Stimulated activated CD4-positive, alpha-beta T cell treated with anti-CD3 and anti-CD28 coated beads, TNF-alpha, amount 100 ng/mL, for 24 hours (primary cell): ENCODE measurements at places on chromosomes 3 and 15.

- DNase-seq: no peak
These were observed 75.7 kb downstream of the TRIM69 start for GRCh38 chr15:44812029-44812517.

GRCh38 chr3:176579711-176580185 is 617.5 kb downstream of the TBL1XR1 start:
- DNase-seq: no peak

- DNase-seq: no peak
These were observed 1005.9 kb downstream of the ZPLD1 start for GRCh38 chr3:103440539-103441203.

- no peak for DNase-seq
These were observed 428.3 kb downstream of the NAALADL2 start for GRCh38 chr3:175287361-175287963.

- no peak for DNase-seq
These were observed 609 bp downstream of the RNF13 start for GRCh38 chr3:149813367-149814281.

DNA sequence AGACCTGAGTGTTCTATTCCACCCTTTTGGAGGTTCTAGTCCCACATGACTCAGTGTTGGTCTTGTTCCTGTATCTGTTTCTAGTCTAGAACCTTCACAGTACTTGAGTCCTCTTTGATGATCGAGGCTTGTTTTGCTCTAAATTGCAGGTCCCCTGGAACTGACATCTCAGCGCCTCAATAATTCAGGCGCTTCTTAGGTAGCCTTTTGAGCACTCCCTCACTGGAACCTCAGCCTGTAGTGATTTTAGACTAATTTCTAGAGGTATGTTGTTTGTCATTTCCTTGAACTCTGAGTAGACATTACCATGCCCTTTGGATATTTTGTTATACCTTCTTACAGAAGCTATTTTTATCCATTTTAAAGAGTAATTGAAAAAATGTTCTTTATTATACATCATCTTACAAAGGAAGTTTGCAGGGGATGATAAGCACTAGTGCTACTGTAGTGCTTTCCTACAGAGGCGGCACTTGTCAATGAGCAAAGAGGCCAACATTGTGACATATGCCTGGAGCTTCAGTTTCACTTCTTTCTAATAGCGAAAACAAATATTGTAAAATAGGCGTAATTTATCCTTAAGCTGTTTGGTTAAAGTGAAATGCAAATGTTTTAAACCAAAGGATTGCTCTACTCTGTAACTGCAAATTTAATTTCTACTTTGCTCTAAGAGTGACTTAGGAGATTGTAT is 75.7 kb downstream of the EFL1 start:
- no peak for DNase-seq

GRCh38 chr3:14915636-14916222 is 31.7 kb upstream of the NR2C2 start:
- no peak for DNase-seq

GRCh38 chr3:114111060-114111770 is 54.7 kb downstream of the QTRT2 start:
- no peak for DNase-seq

GRCh38 chr3:193835414-193835813 is 242.4 kb downstream of the OPA1 start:
- DNase-seq: no peak

GRCh38 chr3:54427941-54428871 is 305.9 kb downstream of the CACNA2D3 start:
- DNase-seq: peak; percentile 22

DNA sequence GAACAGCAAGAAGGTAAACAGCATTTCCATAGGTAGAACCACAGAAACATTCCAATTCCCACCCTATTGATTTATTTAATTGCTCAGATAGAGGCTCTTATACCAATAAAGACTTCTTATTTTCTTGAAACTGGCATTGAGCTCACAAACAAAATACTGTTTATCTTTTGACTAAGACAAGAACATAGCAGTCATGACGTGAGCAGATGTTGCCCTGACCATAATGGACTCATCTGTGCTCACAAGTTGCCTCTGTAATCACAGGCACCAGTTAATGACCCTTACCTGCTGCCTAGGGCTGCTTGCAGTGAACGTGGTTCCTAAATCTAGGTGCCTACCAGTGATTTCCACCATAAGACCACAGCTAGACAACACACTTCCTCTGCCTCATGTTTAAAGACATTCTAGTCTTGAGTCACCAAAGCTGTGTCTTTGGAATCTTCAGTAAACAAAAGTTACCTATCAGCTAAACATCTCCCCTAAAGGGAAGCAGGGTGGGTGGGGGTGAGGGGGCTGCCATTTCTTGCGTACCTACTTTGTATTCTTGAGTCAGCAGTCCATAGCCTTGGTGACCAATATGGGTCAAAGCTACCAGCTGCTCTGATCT is 2.1 kb downstream of the FYCO1 start:
- DNase-seq: no peak

- no peak for DNase-seq
These were observed 102.5 kb upstream of the TJP1 start for GRCh38 chr15:29924750-29925149.

GRCh38 chr3:9834520-9835380 is 9.1 kb downstream of the RPUSD3 start:
- DNase-seq: no peak
